ENCODE measurements at places on chromosomes 2 and 18. TPM values are rescaled to one million over a fixed set of nuclear protein-coding genes. Genes with fewer than 3 reads are reported as not detected.

Gene GRP
- not detected for total RNA-seq

Gene SCN9A
- total RNA-seq = 0.51 TPM

Gene DSG4
- total RNA-seq = not detected

Gene HOXD12
- not detected for total RNA-seq

Gene MREG
- total RNA-seq = 0.35 TPM

Gene ALPP
- not detected for total RNA-seq

Gene SLC23A3
- 0.55 TPM for total RNA-seq

Gene SIX2
- 2.3 TPM for total RNA-seq

Gene MROH2A
- total RNA-seq = not detected

Gene EFR3B
- total RNA-seq = 2.6 TPM

Gene POTEE
- 0.16 TPM for total RNA-seq

Gene IL36G
- total RNA-seq = not detected

Measured in right atrium auricular region (tissue), 2 donors.